ENCODE measurements at places on chromosomes 6 and 20. TPM values are rescaled to one million over a fixed set of nuclear protein-coding genes. Genes with fewer than 3 reads are reported as not detected.

The IRF4 gene
- polyA plus RNA-seq = 1.1 TPM

The REM1 gene
- polyA plus RNA-seq = 1.3 TPM

The RIPOR3 gene
- 7.4 TPM for polyA plus RNA-seq

The PBOV1 gene
- 0.04 TPM for polyA plus RNA-seq

The WFDC10A gene
- polyA plus RNA-seq = not detected

The MLIP gene
- polyA plus RNA-seq = 0.16 TPM

The SIGLEC1 gene
- 19.2 TPM for polyA plus RNA-seq

The ANKRD6 gene
- 4.4 TPM for polyA plus RNA-seq

The MTHFD1L gene
- 7.6 TPM for polyA plus RNA-seq

The HAO1 gene
- not detected for polyA plus RNA-seq

The TRIM40 gene
- 0.08 TPM for polyA plus RNA-seq

The SIRPG gene
- polyA plus RNA-seq = 0.35 TPM

The CRISP3 gene
- 1.0 TPM for polyA plus RNA-seq

The MRPL18 gene
- 59.4 TPM for polyA plus RNA-seq

The SNAP91 gene
- 0.02 TPM for polyA plus RNA-seq

The ARMH2 gene
- polyA plus RNA-seq = 0.56 TPM

The TREM2 gene
- 48.0 TPM for polyA plus RNA-seq

The ADGRF4 gene
- polyA plus RNA-seq = 0.10 TPM

The FABP7 gene
- not detected for polyA plus RNA-seq

The RNF146 gene
- 30.4 TPM for polyA plus RNA-seq

The KCNK17 gene
- 2.9 TPM for polyA plus RNA-seq

The C6orf58 gene
- polyA plus RNA-seq = 0.08 TPM

The NOTCH4 gene
- polyA plus RNA-seq = 38.8 TPM

The ANKRD66 gene
- 5.5 TPM for polyA plus RNA-seq

The CSTF1 gene
- 6.4 TPM for polyA plus RNA-seq

The SIRPA gene
- 123 TPM for polyA plus RNA-seq

The PSORS1C2 gene
- polyA plus RNA-seq = not detected

The ARMC12 gene
- 1.1 TPM for polyA plus RNA-seq

The PAK5 gene
- polyA plus RNA-seq = 0.04 TPM

The ZSCAN31 gene
- polyA plus RNA-seq = 7.4 TPM

The FBXO5 gene
- polyA plus RNA-seq = 2.8 TPM

The SSTR4 gene
- polyA plus RNA-seq = not detected

The MCHR2 gene
- polyA plus RNA-seq = not detected

The TSBP1 gene
- polyA plus RNA-seq = not detected

The SLC22A7 gene
- polyA plus RNA-seq = not detected

The PKHD1 gene
- polyA plus RNA-seq = 0.02 TPM

The IRAK1BP1 gene
- 1.5 TPM for polyA plus RNA-seq

The NKX2-4 gene
- polyA plus RNA-seq = not detected

The MACROD2 gene
- polyA plus RNA-seq = 20.4 TPM

The DDX43 gene
- polyA plus RNA-seq = 0.81 TPM

The COX4I2 gene
- 21.0 TPM for polyA plus RNA-seq

The OPN5 gene
- polyA plus RNA-seq = not detected

The SLA2 gene
- 0.87 TPM for polyA plus RNA-seq

The C20orf144 gene
- polyA plus RNA-seq = 0.05 TPM

The MAS1L gene
- not detected for polyA plus RNA-seq

The NMBR gene
- polyA plus RNA-seq = not detected

The MUC22 gene
- 0.03 TPM for polyA plus RNA-seq

The LRRN4 gene
- polyA plus RNA-seq = 26.9 TPM

The GINS1 gene
- 1.7 TPM for polyA plus RNA-seq

The RBBP8NL gene
- polyA plus RNA-seq = 0.21 TPM

The HLA-B gene
- polyA plus RNA-seq = 3,772 TPM

The IL17A gene
- polyA plus RNA-seq = 0.14 TPM
